ENCODE measurements at places on chromosomes 2 and 18. TPM values are rescaled to one million over a fixed set of nuclear protein-coding genes. Genes with fewer than 3 reads are reported as not detected.

DNA sequence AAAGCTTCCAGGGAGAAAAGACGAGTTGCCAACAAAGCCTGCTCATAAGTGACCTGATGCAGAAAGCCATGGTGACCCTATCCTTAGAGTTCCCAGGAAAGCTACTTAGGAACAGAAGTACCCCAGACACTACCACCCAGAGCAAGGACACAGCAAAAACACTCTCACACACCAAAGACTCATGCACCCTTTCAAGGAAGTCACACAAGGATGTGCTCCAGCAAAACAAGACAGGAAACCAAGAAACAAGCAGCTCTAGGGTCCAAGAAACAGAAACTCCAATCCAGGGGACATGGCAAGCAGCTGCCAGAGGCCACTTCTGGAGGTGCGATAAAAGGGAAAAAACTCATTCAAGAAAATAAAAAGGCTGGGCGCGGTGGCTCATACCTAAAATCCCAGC, 5.7 kb downstream of the KIF1A start:
- DNase-seq: no peak

DNA sequence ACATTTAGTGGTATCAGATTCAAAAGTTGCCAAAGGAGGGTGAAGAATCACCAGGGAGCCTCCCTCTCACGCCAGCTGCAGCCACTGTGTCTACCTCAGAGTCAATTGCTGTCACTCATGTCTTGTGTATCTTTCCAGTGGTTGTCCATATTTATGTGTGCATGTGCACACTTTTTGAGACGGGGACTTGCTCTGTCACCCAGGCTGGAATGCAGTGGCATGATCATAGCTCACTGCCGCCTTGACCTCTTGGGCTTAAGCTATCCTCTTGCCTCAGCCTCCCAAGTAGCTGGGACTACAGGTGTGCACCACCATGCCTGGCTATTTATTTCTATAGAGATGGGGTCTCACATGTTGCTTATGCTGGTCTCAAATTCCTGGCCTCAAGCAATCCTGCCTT, 4.0 kb downstream of the MOCOS start:
- DNase-seq: no peak

The DCTN1 gene
- 91.1 TPM for total RNA-seq

The PRKD3 gene
- total RNA-seq: 11.9 TPM

Data from activated T-helper 2 cell treated with anti-CD3 and anti-CD28 coated beads, Interferon-gamma antibody, Interleukin-2, Interleukin-4, amounts not matched to agents 10 μg/mL and 5 μg/mL and 100 μg/mL, durations not matched to agents 14 hours and 24 hours and 36 hours (primary cell).